ACHN (cell line): ENCODE measurements at places on chromosomes 12 and 14.

DNA sequence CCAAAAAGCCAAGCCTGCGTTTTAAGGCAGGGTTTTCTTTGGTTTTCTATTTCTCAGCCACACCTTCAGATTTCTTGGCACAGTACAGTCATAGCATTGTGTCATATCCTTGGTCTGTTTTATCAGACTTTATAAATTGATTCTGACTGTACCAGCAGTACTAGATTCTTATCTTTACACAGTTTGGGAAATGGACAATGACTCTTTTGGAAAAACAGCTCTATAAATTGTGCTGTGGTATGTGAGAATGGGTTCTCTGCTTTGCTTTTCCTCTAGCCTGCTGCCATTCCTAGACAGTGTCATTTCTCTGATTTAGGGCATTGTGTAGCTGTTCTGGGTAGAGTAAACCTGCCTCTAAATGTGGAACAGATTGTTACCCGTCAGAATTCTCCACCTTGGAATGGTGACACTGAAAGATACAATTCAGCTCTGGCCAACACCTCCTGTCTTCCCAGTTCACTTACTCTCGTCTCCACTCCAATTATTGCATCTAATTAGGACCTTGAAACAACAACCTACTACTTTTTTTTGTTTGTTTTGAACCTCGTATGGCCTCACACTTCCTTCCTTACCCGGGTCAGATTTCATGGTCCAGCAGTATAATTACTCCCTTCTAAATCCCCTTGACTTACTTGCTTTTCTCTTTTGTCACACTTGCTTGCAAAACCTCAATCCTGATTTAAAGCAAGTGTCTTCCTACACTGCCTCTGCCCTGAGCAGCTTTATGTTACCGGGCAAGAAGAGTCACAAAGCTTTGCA, 226.3 kb downstream of the ERC1 start:
- no peak for DNase-seq

DNA sequence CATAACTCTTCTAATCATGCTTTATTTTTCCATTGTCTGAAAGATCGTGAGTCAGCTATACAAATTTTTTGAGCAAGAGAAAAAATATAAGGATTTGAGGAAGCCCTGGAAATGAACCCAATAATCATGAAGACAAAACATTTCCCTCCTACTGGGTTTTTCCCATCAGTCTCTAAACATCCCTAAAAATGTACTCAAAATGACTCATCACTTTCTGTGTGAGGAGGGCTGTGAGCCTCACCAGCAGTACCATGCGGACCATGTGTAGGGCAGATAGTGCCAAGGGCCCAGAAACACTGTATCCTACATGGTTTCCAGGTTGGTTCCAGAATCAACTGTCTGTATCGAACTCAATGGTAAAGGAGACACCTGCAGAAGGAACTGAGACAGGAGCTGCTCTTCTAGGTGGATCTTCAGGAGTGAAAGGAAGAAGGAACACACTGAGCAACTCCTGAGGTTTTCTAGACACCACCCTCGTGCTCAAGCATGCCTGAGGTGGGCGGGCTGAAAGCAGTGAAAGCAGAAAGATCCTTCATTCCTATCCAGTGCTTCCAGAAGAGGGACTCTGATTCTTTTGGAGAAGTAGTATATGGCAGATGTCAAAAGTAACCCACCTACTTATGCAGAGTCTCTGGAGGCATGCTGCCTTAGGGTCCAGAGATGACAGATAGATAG, 48.6 kb upstream of the RHOJ start:
- no peak for DNase-seq

- DNase-seq: no peak
Observed at GRCh38 chr12:2456813-2457186, 338.0 kb upstream of the FKBP4 start.

GRCh38 chr14:39425947-39426346, 6.3 kb downstream of the FBXO33 start:
- DNase-seq: no peak

DNA sequence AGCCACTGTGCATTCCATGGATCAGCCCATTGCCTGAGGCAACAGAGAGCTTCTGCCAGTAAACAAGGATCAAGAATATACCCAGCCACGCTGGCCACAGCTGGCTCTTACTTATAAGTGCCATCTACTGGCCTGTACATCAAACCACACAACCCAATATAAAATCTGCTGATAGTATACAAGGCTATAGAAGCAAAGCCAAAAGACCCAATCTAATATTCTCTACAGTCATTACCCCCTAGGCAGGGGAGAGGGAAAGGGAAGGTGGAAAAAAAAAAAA, 4.4 kb upstream of the FAM186B start:
- no peak for DNase-seq

DNA sequence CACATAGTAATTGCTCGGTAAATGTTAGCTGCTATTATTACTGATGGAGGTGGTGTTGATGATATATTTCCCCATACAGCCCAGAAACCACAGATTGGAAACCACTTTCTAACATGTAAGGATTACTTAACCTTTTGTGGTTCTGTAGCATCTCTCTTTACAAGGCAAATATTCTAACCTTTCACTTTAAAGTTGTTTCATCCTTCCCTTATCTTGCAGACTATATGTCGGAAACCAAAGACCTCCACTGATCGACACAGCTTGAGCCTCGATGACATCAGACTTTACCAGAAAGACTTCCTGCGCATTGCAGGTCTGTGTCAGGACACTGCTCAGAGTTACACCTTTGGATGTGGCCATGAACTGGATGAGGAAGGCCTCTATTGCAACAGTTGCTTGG, 75.8 kb downstream of the FRMD6 start:
- no peak for DNase-seq

- peak; percentile 77 for DNase-seq
Observed at GRCh38 chr12:45725631-45726602, 3.6 kb upstream of the ARID2 start.

- DNase-seq: no peak
Observed at GRCh38 chr12:79351251-79351650, 339.5 kb downstream of the PAWR start.

- DNase-seq: no peak
Observed at GRCh38 chr14:93960108-93960475, 16.3 kb downstream of the ASB2 start.

- no peak for DNase-seq
Observed at GRCh38 chr12:91356405-91356804, 173.8 kb upstream of the DCN start.

DNA sequence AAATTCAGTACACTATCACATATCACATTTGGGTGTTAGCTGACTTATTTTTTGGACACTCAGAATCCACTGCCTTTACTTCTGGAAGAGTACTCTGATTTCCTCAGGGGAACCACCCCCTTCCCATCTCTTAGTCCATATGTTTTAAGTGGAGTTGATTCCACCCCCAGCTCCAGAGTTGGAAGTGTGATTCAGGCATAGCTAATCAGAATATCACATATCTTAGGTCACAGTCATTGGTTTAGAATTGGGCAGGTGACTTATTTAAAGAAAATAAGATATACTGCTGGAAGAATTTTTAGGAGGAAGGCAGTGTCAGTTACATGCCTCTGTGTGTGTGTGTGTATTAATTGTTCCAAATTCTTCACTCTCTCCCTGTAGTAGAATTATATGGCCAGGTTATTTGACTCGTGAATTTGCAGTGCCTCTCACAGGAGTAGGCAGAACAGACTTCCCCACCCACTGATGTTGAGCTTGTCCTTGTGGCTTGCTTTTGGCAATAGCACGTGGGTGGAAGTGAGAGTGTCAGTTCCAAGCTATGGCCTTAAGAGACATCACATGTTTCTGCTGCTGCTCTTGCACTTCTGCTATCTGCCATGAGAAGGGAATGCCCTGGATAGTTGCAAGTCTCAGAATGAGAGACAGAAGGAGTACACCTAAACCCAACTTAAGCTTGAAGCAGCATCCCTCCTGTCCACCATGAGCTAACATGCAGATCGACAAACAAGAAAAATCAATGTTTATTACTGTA, 6.4 kb upstream of the GAS2L3 start:
- DNase-seq: no peak

DNA sequence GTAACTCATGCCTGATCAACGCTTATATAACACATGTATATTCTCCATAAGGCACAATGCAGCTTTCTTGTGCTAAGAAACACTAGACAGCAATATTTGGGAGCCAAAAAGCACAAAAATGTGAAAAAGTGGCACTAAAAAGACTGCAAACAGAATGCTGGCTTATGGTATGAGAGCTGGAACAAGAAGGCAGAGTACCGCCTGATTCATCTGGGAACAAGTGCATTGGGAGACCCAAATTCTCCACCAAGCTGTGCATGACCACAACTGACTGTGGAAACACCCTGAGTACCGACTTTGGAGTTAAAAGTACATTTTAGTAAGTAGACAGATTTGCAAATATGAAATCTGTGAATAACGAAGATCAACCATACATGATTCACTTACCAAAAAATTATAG, 25.1 kb downstream of the E2F7 start:
- no peak for DNase-seq

GRCh38 chr14:20730891-20731290, 14.8 kb upstream of the EDDM3A start:
- DNase-seq: no peak

DNA sequence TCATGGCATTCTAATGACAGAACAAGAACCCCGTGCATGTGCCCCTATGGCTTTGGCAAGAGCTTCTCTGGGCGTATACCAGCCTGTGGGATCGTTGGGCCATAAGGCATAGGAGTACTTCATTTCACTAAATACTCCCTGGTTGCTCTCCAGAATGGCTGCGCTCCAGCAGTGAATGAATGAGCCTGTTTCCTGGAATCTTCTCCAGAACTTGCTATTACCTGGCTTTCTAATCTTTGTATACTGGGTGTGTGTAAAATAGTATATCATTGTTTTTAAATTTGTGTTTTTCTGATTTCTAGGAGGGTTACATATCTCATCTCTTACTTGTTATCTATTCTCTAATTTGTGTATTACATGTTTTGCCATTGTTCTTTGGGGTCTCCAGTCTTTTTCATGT, 28.6 kb upstream of the EMP1 start:
- DNase-seq: no peak

GRCh38 chr12:122318607-122319605, 52.6 kb upstream of the VPS33A start:
- DNase-seq: peak; percentile 79

DNA sequence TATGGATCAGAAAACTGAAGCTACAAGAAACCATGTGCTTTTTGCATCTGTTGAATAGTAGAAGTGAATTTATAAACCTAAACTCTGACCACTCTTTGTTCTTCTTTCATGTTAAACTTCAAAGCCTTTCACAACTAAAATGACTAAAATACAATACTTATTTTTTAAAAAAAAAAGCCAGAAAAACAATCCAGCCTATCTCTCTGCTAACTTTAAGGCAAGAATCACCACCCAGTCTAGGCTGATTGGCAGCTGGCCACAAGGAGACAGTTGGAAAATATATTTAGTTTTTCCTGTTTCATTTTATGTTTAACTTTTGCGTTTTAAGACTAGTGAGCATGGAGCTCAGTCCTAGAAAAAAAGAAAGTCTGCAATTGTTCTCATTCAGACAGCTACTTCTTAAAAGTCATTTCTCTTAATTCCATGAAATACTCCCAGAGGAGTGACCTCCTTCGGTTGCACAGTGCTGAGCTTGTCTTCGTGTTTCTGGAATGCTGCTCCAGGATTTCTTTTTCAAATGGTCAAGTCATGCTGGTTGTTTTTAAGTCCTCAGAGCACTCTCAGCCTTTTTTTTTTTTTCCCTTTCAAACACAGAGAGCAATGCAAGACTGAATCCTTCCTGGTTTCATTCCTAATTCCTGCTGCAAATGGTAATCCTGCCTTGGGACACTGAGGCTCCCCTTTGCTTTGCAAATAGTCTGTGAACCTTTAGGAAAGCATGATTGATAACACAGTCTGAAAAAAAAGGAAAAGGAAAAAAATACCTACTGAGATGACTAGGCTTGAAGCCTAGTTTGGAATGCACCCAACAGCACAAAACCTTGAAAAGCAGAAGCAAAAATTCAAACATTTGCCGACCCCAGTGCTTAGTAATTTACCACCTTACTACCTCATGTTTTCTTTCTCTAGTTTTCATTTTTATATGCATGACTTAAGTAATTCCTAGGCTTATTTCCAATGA, 233.3 kb upstream of the DAAM1 start:
- DNase-seq: no peak

DNA sequence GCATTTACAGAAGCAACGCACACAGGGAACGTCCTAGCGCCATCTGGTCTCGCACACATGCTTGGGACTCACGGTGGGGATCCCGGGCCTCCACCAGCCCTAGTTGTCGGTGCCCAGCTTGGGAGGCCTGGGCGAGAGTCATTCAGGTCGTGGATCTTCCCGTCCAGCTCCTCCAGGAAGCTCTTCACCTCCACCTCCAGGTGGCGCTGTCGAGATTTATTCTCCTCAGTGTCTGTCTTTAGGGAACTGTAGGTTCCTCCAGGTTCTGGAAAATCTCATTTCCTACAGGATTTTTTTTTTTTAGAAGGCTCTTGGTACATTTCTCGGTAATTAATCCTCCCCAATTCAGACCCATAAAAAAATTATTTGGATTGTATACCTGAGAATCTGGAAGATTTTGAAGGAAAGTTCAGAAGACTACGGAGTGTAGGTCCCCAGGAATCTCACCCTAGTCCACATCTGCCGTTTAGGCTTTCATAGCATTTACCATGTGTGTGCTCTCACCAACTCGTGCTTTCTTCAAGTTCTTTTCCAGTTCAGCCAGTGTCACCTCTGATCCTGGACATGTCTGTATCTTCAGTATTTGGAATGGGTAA, 910.0 kb downstream of the TMEM121 start:
- DNase-seq: no peak

DNA sequence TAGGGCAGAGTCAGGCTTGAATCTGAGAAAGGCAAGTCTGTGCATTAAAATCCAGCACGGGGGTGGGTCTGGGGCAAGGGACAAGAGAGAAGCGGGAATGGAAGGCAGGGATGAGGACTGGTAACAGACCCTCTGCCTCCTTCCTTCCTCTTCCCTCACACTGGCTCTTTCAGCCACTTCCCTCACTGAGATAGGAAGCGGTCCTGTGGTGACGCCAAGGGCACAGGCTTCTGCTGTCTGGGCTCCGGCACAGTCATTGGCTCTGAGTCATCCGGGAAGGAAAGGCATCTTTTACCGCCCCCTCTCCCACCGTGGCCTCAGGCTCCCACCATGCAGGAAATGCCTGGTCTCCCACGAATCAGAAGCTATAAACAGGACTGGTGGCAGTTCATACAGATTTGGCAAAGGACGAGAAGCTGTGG, 70.2 kb downstream of the ETV6 start:
- peak; percentile 48 for DNase-seq

GRCh38 chr12:43208221-43208620, 343.8 kb downstream of the ADAMTS20 start:
- no peak for DNase-seq

- DNase-seq: no peak
Observed at GRCh38 chr14:50398189-50398580, 1.5 kb upstream of the CDKL1 start.

GRCh38 chr12:12180575-12180974, 86.3 kb downstream of the LRP6 start:
- no peak for DNase-seq

DNA sequence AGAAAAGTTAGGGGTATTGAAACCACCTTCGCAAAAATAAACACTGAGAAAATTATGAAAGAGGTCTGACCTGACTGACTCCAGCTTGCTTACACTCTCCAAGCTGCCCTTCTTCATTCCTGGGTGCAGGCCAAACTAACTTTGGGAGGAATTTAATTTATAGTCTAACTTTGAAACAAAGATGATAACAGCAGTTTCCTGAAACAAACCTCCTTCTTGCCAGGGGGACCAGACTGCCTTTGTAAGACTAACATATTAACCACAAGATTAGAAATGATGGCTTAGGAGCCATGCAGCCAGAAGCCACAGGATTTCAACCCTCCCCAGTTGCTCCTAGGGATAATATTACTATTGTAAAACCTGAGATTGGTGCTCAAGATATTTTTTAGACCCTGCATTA, 13.8 kb upstream of the EEA1 start:
- no peak for DNase-seq

- DNase-seq: no peak
Observed at GRCh38 chr12:62738616-62739015, 196.3 kb downstream of the PPM1H start.
